NCI-H774 (cell line): ENCODE measurements at places on chromosomes 2 and 18.

DNA sequence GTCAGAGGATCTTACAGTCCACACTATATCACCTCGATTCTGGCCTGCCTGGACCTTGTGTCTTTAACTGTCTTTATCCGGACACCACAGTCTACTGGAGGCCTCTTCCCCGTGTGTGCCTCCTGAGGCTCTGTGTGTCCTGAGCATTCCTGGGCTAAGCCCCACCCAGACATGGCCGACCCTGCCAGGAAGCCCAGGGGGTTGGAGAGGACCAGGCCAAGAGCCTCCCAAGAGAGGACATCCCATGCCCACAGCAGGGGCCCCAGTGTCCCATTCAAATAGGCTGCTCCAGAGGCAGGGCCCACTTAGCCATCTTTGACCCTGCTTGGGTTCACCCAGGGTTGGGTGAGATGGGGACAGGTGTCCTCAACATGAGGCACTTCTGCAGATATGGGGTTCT is 84.7 kb upstream of the OTOS start:
- DNase-seq: no peak

DNA sequence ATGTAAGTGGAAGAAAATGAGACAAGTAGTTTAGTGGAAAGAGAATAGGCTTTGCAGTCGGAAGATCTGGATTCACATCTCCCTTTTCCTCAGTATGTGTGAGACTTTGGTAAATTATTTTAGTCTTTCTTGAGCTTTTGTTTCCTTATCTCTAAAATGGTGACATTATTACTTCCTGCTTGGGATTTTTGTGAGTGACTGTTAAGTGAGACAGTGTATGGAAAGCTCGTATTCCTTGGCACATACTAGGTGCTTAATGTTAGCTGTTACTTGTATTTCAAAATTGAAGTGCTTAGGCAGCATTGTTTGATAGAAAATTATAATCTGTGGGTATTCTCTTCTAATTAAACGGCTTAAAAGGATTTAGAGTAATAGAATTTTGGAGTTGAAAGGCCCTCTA is 2.0 kb downstream of the ZNF638 start:
- DNase-seq: no peak

DNA sequence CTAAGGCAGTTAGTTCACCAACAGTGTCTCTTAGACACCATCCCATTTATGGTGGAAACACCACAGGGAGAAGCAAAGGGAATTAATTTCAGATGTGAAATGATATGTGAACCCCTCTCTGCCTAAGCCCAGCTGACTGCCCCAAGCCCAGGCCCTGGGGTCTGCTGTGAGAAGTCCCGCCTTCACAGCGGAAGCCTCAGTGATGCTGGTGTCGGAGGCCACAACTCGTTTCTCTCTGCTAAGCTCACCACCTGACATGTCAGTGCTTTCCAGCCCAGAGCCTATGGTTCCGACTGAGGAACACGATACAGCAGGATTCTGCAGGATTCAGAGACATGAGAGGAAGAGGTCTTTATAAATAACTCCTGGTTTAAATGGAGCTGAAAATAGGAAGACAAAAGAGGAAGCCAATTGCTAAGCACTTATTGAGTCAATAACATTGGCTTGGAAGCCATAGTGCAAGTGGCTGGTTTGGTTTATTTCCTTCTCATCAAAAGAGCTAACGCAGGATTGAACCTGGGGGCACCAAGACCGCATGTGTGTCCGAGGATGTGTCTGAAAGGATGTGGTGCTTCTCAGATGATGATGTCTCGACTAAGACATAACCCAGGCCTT is 21.9 kb upstream of the LOXHD1 start:
- no peak for DNase-seq

DNA sequence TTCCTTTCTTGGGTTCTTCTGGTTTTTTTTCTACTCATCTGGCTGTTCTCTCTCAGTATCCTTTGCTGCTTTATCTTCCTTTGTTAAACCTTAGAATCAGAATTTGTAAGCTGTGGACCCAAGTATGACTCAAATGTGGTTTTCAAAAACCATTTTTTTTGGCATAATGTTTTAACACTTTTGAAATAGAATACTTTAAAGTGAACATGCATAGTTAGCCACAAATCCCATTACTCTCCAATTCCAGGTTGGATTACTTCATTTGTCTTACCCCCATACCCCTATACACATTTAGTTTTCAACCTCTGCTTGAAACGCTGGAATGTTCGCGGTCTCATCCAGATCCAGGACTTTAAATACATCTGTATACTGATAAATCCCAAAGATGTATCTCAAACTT is 29.1 kb downstream of the ALMS1 start:
- DNase-seq: no peak

GRCh38 chr2:66461664-66462500 is 27.0 kb downstream of the MEIS1 start:
- DNase-seq: no peak

DNA sequence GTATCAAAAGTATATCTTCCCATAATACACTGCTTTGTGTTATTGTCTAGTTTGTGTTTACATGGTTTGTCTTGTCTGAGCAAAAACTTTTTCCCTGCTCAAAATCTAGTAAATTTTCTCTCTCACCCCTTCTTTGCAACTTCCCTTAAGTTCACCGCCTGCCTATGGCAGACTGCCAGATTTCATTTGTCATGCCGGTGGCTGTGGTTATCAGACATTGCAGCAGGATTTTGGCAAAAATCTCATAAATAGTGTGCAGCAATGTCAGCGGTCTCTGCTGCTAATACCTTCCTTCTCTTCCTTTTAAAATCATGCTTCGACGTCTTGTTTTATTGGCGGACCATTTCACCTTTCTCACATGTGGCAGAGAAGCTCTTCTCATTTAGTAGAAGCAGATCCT is 45.6 kb upstream of the TMEM178A start:
- no peak for DNase-seq
